ENCODE measurements at places on chromosomes 7 and 10.

DNA sequence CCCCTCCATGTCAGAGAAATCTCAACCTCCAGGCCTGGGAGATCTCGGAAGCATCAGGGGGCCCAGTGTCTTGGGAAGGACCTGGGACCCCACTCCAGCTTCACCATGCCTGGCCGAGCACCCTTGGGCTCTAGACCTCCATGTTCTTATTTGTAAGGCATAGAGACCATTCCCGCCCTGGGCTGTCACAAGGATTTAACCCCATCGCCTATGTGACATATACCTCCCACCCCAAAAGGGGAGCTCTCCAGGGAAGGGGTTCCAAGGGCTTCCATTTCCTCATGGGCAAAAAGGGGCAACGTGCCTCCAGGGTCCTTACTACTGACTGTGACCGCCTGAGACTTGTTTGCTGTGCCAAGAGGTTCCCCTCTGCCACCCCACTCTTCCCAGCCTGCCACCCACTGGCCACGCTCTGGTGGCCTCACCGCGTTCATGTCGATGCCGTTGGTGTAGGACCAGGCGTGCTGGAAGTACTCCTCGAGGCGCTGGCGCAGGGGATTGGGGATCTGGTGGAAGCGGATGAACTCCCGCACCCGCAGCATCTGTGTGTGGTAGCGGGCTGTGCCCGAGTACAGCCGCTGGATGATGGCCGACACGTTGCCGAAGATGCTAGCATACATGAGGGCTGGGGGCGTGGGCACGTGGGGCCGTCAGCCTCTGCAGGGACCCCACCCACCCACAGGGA is 27.5 kb downstream of the KCNH2 start:
- DNase-seq, result no peak

DNA sequence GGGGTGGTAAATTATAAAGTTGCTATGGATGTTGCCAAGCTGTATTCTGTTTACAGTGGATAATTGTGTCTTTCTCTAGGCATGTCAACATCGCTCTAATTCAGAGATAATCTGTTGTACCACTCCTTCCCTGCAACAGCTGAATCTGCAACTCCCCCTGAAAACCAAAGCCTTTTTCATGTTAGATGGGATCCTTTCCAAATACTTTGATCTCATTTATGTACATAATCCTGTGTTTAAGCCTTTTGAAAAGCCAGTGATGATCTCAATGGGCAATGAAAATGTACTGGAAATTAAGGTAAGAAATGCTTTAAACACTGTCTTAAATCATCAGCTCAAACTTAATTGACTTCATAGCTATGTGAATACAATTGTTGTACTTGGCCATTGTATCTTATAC is 91.0 kb downstream of the MET start:
- DNase-seq, result no peak

- no peak for DNase-seq
Observed at GRCh38 chr7:17564678-17565212, 266.3 kb downstream of the AHR start.

DNA sequence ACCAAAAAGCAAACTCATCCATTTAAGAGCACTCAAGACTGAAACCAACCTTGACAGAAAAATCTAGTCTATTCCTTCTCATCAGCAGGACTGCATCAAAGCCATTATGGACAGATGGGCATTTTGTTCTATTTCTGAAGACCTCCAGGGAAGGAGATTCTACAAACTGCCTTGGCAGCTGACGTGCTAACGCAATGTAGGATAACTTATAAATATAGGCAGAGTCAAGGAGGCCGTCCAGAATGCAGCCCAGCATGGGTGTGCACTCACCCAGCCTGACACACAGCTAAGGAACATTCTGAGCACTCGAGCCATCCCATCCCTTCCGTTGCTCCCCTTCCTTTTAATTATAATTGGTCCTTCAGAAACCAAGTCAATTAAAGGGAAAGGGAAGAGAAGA is 25.3 kb upstream of the NEBL start:
- no peak for DNase-seq

GRCh38 chr10:30080161-30080560 is 20.8 kb upstream of the JCAD start:
- DNase-seq, result no peak

- no peak for DNase-seq
Observed at GRCh38 chr10:62636825-62637248, 167.7 kb upstream of the ADO start.

DNA sequence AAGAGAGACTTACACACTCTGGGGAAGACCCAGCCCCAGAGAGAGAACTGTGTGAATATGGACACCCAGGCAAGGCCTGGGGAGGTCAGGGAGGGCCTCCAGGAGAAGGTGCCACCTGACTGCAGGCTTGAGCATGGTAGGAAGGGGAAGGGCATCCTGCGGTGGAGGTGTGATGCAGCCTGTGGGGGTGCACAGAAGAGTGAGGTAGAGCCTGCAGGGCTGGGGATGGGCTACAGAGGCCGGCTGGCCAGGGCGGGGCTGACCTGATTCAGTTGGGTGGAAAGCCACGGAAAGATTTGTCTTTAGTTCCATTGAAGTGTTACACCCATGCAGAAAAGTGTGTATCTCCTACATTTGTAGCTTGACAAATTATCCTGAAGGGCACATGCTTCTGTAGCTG is 47.6 kb downstream of the ZMIZ1 start:
- DNase-seq, result no peak

GRCh38 chr7:2011266-2012043 is 221.3 kb downstream of the MAD1L1 start:
- no peak for DNase-seq

- no peak for DNase-seq
Observed at GRCh38 chr10:4663162-4663992, 162.6 kb upstream of the AKR1E2 start.

DNA sequence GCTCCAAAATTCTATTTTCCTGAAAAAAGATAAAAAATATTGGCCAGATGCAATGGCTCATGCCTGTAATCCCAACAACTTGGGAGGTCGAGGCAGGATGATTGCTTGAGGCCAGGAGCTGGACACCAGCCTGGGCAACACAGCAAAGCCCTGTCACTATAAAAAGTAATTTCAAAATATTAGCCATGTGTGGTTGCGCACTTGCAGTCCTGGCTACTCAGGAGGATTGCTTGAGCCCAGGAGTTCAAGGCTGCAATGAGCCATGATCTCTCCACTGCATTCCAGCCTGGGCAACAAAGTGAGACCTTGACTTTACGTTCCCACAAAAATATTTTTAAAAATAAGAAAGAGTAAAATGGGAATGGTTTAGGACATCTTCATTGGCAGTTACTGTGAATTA is 104.1 kb upstream of the AFAP1L2 start:
- no peak for DNase-seq

DNA sequence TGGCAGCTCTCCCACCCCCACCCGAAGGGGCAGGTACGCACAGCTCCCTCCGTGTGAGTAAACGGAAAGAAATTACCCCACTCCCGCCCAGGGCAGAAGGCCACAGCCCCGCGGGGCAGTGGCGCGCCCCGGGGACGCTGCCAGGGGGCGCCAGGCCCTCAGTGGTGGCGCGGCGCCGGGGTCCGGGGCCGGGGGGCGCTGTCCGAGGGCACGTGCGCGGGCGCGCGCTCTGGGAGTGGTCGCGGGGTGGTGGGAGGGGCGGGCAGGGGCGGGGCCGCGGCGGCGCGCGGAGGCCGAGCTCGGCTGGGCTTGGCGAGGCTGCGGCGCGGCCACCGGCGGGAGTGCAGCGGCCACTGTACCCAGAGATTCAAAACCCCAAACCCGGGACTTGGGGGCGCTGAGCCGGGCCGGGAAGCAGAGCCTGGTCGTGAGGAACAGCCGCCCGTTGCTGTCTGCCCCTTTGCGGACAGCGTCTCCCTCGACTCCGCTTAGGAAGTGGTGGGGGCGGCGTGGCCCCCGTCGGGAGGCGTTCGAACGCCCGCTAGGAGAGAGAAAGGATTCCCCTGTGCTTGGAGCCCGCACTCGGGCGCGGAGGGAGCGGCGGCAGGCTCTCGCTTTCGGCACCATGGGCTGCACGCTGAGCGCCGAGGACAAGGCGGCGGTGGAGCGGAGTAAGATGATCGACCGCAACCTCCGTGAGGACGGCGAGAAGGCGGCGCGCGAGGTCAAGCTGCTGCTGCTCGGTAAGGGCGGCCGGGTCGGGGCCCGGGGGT is at the start of gene GNAI1:
GNAI1 (plus strand) TSS at position 296 of the 773 bp plus-strand sequence; CDS start at position 626, 330 bp downstream.
- peak; percentile 11 for DNase-seq

DNA sequence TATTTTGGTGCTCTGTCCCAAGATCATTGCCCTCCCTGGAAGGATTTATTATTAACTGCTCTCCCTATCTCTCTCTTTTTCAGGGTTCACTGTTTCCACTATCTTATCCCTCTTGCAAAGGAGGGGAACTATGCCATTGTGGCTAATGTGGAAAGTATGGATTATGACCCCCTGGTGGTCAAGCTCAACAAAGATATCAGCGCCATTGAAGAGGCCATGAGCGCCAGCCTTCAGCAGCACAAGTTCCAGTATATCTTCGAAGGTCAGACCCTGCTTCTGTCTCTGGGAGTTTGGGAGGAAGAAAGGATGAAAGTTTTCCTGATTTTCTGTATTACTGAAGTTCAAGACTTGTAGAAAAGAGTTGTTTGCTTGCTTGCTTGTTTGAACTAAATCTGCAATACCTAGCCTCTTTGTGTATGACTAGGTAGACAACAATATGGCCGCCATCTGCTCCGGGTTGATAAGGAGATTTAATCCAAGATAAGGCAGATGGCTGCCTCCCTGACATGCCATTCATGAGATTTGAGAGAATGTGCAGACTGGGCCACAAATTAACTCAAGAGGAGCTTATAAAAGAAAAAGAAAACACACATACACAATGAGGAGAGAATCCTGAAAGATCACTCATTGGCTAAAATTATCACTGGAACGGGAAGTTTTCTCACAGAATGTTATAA is 122.2 kb upstream of the LRGUK start:
- no peak for DNase-seq

DNA sequence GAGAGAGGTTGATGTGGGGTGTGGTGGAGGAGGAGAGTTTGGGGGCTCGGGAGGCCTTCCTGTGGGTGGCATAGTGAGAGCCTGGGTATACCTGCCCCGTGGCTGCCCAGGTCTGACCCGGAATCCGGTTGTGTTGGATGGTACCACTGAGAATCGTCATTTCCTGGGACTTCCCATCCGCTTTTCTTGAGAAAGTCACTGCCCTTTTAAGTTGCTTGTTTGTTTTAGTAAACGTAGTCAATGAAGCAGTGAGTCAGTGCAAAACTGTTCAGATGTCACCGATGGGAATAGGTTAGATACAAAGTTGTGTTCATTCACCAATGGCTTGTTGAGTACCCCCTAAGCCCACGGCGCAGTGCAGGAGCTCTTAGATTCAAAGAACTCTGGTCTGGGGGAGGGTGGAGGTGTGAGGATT is 285.8 kb downstream of the CAMK1D start:
- DNase-seq, result peak; percentile 15
